Breast epithelium (tissue), 4 donors: ENCODE measurements at places on chromosomes 16 and 17. TPM values are rescaled to one million over a fixed set of nuclear protein-coding genes. Genes with fewer than 3 reads are reported as not detected.

The ARHGAP44 gene
- 2.4 TPM for total RNA-seq

- no peak for DNase-seq
Measured at GRCh38 chr17:66518677-66519076, 216.3 kb downstream of the PRKCA start.

DNA sequence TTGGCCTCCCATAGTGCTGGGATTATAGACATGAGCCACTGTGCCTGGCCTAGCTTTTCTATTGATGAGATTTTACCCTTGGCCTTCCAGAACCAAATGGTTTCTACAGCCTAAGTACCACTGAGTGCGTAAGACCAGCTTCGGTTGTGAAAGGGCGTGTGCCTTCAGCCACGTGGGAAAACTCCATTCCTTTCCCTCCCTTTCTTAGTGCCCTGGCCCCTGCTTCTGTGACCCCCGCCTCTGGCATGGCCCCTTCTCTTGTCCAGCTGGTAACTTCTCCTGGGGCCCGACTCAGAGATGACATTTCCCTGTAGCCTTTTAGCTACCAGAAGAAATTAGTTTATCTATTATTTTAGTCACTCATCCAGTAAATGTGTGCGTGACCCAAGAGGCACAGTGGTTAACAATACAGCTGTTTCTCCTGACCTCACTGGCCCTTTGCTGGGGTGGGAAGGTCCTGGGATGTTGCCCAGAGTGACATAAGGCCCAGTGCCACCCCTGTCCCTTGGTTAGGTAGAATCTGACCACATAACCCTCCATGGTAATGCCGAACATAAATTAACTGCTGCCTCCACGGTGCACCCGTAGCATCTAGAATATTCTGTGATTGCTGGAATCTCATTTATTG, 97.3 kb downstream of the PLCG2 start:
- DNase-seq, result no peak

The CD300H gene
- not detected for total RNA-seq

The SLC52A1 gene
- total RNA-seq, result 0.32 TPM

DNA sequence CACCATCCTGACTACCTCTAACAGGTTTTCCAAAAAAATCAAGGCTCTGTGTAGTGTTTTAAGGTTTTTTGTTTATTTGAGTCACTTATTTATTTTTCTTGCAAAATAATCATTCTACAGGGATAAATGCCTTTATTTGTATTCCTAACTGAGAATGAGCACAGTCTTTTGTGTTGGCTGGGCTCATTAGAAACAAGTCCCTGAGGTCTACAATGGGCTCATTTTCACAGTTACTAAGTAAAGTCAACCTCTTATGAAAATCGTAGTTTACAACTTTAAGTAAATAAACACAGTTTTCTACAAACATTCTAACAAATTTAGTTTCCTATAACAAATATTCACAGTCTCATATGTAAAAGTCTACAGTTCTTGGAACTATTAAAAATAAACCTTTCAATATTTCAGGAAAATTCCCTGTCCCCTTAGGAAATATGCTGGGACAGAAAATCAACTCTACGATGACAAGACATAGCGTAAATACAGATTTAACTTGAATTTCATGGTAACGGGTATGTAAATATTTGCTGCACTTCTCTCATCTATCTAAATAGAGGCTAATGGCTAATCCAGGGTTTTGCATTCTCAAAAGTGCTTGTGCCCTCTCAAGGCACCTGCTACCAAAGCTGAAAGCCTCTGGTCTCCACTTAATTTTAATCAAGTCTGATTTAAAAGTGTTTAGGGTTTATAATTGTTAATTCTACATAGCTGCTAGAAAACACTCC, 31.5 kb upstream of the CDH5 start:
- no peak for DNase-seq

DNA sequence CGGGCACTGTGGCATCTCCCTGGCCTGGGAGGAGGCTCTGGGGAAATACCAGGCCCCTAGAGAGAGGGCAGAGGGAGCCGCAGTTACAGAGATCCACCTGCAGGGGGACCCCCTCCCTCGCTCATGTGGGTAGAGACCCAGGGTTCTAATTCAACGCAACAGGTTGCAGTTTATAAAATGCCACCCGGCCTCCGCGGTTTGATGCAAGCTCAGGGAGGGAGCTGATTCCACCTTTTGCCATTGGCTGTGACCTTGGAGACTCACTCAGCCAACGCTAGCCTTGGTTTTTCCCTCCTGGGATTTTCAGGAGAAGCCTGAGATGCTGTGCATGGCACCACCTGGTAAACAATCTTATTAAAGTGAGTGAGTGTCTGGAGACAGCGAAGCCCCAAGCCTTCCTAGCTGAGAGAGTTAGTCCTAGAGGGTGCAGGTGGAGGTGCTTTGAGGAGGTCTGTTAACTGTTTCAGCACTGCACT, 12.1 kb downstream of the TTLL6 start:
- peak; percentile 63 for DNase-seq

DNA sequence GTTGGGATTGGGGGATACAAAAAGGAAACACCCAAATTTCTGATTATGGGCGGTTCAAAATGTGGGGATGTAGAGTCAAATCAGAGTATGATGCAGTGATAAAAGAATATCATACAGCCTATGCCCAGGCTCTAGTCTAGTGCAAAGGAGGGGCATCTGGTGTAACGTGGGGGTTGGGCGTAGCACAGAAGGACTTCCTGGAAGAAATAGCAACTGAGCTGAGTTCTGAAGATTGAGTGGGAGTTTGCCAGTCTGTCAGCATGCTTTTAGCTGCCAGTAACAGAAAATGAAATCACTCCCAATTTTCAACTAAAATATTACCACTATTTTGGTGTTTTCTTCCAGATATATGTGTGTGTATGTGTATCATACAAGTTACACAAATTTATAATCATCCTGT, 196.9 kb downstream of the SPECC1 start:
- no peak for DNase-seq

DNA sequence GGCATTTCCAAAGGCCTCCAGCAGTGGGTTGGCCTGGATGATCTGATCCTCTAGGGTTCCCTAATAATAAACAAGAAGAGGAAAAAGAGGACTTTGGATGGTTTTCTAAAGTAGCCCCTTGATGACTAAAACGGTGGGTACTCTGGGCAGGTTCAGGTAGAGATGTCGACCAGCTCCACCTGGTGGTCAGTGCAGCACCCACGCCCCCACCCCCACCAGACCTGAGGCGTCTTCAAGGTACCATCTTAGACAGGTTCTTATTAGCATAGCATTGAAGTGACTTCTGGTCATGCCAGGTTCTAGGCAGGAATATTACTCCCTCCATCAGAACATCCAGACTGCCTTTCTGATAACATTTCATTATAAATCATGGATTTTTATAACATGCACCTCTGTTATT, 15.0 kb downstream of the MYH13 start:
- DNase-seq, result no peak

- DNase-seq, result no peak
Measured at GRCh38 chr17:72947475-72947874, 145.0 kb downstream of the SLC39A11 start.

- DNase-seq, result no peak
Measured at GRCh38 chr16:19542138-19542821, 13.2 kb upstream of the VPS35L start.

DNA sequence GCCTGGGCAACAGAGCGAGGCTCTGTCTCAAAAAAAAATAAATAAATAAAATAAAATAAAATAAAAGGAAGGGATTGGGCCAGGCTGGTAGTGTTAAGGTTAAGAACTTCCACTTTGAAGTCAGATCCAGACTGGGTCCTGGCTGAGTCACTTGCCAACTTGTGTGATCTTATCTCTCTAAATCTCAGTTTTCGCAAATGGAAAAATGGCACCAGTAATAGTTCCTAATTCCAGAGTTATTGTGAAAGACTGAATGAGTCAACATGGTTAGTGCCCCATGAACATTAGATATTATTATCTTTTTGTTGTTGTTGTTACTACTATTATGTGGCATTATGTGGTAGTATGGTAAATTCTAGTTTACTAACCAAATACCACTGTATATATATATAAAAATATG, 188.0 kb upstream of the AXIN2 start:
- no peak for DNase-seq

DNA sequence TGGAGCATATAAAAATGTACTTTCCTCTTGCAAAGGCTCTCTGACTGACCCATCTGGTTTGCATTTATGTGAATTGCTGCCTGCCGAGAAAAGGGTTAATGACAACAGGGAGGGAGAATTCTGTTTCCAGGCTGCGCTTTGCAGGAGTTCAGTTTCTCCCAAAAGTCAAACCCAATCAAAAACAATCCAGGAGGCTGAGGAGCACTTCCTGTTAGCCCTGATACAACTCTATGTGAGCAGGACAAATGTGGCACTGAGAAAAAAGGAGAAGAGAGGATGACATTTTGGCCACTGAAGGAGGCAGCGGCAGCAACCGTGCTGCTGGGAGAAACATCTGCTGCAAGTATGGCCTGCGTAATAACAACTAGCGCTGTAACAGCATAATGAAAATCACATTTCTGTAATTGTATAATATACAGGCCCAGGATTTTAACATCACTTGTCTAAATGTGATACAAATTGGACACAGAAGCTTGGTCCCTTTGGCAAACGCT, 26.8 kb upstream of the ELAC2 start:
- no peak for DNase-seq

DNA sequence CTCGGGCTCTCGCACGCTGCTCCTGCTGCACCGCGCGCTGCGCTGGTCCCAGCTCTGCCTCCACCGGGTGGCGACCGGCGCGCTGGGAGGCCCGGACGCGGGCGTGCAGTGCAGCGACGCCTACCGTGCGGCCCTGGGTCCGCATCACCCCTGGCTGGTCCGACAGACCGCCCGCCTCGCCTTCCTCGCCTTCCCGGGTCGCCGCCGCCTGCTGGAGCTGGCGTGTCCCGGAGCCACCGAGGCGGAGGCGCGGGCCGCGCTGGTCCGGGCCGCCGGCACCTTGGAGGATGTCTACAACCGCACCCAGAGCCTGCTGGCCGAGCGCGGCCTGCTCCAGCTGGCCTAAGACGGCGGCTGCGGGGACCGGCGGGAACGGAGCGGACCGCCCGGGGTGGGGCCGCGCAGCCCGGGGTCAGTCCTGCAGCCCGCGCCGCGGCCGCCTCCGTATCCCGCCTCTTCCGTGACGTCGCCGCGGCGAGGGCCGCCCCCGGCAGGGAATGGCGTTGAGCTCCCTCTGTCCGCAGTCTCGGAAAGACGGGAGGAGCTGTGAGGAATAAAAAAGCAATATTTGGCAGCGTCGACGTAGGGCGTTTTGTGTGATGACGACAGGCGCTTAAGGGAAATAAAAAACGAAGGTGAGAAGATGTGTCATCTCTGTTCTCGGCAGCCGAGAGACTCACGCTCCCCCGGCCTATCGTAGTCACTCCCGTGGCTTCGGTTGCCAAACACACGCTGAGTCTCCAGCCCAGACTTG, 1.4 kb downstream of the GLTPD2 start:
- DNase-seq, result peak; percentile 80

The ABCA5 gene
- 152 TPM for total RNA-seq

The WNT9B gene
- 2.4 TPM for total RNA-seq

DNA sequence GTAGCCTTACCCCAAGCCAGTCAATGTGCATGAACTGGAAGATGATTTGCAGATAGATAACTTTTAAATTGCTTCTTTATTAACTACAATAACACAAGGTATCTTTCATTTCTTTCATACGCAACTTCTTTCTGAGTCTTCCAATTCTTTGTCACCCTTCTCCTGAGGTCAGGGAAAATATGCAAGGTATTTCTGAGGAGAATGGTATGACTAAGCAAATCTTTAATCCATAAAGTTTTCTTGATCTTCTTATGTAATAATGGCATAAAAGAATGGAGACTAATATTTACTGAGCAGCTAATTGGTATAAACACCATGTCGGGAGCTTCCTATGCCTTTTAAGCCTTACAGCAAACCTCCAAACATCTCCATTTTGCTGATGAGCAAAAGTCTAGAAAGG, 438.9 kb downstream of the KCNJ2 start:
- DNase-seq, result no peak

- DNase-seq, result no peak
Measured at GRCh38 chr17:30472238-30472890, 4.8 kb upstream of the GOSR1 start.

The EXOC3L1 gene
- 3.6 TPM for total RNA-seq

GRCh38 chr16:73523209-73523608, 475.3 kb upstream of the ZFHX3 start:
- DNase-seq, result no peak

GRCh38 chr16:85221771-85222154, 109.5 kb upstream of the CIBAR2 start:
- no peak for DNase-seq

GRCh38 chr16:63922560-63922959, 1199.3 kb downstream of the CDH11 start:
- DNase-seq, result no peak

- no peak for DNase-seq
Measured at GRCh38 chr16:10428433-10429168, 42.7 kb downstream of the ATF7IP2 start.

- no peak for DNase-seq
Measured at GRCh38 chr17:73387746-73388577, 76.2 kb upstream of the CDC42EP4 start.

DNA sequence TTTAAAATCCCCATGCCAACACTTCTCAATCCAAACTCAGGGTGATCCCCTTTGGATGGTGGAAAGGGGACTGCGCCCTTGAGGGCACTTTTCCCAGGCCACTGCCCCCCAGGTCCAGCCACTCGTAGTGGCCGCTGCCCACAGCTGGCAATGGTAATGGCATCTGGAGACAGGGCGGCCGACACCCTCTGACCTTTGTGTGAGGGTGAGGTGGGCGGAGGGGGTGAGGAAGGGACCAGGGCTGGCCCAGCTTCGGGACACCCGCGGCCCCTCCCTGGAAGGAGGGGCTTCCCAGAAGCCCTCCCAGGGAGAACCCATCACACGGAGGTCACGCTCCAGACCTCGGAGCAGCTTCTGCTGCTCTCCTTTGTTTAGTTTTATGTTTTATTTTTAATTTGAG, 289.7 kb downstream of the FOXL1 start:
- no peak for DNase-seq

The CDH11 gene
- total RNA-seq, result 70.0 TPM

The KCNJ18 gene
- total RNA-seq, result not detected

The ACSM5 gene
- 8.8 TPM for total RNA-seq

DNA sequence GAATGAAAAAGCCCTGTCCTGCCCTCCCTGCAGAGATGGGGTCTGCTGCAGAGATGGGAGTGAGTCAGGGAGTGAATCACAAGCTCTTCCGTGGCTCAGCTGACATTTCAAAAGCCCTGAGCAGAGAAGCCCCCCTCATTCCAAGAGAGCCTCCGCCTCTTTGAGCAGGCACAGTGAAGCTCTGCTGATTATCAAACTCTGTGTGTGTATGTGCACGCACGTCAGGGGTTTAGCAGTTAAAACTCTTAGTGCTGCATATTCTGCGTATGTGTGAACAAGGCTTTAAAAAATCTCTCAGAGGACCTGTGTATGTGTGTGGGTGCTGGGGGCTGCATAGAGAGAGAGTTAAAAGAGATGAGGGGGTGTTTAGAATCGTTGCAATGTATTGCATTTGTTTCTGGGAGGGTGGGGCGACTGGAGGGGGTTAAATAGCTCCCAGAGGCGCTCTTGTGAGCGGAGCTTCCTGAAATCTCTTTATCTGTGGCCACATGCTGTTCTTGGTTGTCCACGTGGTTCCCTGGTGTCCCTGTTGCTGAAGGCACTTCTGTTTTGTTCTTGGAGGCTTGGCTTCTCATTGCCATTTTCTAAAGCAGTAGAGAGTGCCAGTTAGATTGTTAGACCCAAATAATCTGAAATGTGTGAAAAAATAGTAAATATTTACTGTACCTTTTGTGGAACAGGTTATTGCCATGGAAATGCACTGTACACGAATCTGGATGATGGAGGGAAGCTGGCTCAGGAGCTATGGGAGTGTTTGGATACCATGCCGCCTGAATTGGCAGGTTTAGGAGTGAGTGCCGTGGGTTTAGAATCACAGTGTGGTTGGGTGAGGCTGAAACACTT, 116.6 kb downstream of the PRKCB start:
- no peak for DNase-seq

GRCh38 chr16:30429418-30429677, 482 bp downstream of the DCTPP1 start:
- no peak for DNase-seq
